ENCODE measurements at places on chromosomes 7 and 10.

DNA sequence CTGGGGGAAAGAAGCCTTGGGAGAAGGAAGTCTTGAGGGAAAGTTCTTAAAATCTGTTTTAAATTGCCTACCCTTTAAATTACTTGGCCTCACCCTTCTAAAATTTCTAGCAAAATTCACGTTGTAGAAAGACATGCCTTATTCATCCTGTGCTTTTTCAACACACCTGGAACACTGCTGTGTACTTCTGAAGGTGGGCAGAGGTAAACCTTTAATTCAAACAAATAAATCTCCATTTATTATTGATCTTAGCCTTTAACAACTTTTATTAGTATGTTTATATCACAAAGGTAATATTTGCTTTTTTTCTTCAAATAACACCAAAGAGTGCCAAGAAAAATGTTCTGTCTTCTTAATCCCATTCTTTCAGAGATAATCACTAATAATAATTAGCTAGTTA is 30.7 kb downstream of the DNAJB9 start:
- no peak for DNase-seq

GRCh38 chr7:2002561-2003450 is 229.9 kb downstream of the MAD1L1 start:
- DNase-seq, result no peak

DNA sequence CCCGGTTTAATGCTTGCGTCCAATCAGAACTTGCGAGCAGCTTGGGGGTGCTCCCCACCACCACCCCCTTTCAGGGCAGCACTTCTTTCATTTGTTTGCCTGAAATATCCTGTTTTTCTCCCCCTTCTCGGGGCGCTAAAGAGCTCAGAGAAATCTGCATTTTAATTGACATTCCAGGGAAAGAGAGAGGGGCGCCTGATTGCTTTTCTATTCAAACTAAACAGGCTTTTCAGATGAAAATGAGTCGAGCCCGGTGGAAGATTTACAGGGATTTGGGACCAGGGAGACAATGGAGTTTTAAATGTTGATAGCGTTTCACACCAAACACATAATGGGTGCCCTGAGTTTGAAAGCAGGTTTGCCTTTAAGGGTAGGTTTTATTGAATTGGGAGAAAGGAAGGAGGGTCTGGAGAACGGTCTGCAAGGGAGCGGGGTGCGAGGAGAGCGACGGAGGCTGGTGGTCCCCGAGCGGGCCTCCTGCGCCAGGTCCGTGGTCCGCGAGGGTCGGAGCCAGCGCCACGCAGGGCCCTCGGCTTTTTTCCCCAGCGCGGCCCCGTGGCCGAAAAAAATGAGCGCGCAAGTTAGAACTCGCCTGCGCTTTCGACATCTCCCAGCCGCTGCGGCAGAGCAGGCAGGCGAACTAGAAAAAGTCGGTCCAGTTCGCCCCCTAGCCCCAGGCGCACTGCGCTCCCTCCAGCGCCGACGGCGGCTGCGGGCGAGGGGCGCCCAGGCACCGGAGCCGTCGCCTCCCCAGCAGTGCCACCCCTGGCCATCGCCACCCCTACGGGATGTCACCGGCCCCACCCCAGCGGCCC is 1.3 kb downstream of the FGFR2 start:
- DNase-seq, result no peak

DNA sequence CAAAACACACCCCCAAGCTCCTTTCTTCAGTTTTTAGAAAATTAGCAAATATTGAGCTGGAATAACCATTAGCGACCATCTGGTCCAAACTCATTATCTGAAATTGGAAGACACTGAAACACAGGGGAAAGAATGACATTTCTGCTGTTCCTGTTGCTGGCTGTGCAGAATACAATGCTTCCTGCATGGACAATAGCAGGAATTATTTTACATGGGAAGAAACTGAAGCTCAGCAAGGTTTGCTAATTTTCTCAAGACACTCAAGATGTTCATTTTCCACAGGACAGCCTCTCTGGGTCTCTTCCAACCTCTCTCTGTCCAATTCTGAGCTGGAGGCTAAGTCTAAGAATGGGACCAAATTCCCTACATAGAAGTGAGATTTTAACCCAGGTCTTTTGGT is 81.9 kb upstream of the TNS3 start:
- DNase-seq, result no peak

GRCh38 chr10:124003481-124003870 is 89.9 kb downstream of the CHST15 start:
- no peak for DNase-seq

DNA sequence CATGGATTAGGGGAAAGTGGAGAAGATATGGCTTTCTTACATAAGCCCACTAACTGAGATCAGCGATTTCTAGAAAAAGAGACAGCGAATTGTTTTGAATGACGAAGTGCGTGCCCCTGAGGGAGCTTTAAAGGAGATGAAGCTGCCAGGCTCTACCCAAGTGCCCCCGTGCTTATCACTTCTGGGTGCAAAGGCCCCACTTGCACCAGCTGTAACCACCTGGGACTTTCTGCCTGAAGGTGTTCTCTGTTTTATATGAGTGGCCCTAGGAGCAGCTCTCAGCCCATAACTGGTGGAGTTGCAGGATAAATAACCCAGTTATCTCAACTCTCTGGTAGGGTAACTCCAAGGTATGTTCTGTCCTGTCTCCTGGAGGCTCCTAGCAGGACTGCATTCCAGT is 20.4 kb upstream of the CARD11 start:
- DNase-seq, result no peak

- DNase-seq, result no peak
Observed at GRCh38 chr10:46304062-46304461, 17.3 kb downstream of the ANTXRL start.

GRCh38 chr10:91643700-91644099 is 10.8 kb upstream of the PPP1R3C start:
- DNase-seq, result no peak

GRCh38 chr10:73131301-73131700 is 21.0 kb downstream of the NUDT13 start:
- no peak for DNase-seq

DNA sequence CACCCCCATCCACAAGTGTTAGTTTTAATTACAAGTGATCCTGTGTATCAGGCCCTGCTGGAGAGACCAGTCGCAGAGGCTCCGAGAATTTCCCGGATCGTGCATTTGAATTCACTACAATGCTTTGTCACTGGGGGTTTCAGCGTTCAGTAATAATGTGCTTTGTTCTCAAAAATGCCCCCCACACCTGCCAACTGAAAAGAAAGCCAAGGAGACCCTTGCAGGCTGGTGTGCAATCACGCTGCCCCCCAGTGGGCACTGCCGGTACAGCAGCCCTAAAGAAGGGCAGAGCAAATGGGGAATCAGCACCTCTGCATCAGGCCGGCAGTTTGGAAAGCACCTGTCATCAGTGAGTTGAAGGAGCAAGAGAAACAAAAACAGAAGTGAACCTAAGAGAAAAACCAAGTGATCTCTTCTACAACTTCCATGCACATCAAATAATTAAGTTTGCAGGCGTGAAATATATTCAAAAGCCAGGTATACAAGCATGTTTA is 177.6 kb downstream of the PARD3 start:
- DNase-seq, result peak; percentile 23

DNA sequence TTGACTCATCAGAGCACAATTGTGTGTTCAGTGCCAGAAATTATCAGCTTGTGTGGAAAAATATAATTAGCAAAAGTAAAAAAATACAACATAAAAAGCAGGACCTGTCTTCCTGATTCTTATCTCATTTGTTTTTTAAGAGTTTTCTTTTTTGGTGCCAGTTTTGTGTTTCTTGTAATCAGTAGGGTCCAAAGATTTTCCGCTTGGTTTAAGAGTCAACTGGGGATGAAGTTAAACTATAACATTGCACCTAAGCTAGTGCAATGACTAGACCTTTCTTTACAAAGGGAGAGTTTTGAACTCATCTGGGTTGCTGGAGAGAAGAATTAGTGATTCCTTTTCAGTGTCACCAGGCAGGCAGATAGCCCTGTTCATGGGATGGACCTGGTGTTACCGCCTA is 113.4 kb downstream of the PLPP4 start:
- no peak for DNase-seq

GRCh38 chr7:69426705-69427104 is 171.6 kb upstream of the AUTS2 start:
- no peak for DNase-seq

GRCh38 chr10:5484205-5484604 is 15.2 kb downstream of the CALML5 start:
- no peak for DNase-seq

- no peak for DNase-seq
Observed at GRCh38 chr7:13236026-13236425, 548.6 kb downstream of the ARL4A start.

DNA sequence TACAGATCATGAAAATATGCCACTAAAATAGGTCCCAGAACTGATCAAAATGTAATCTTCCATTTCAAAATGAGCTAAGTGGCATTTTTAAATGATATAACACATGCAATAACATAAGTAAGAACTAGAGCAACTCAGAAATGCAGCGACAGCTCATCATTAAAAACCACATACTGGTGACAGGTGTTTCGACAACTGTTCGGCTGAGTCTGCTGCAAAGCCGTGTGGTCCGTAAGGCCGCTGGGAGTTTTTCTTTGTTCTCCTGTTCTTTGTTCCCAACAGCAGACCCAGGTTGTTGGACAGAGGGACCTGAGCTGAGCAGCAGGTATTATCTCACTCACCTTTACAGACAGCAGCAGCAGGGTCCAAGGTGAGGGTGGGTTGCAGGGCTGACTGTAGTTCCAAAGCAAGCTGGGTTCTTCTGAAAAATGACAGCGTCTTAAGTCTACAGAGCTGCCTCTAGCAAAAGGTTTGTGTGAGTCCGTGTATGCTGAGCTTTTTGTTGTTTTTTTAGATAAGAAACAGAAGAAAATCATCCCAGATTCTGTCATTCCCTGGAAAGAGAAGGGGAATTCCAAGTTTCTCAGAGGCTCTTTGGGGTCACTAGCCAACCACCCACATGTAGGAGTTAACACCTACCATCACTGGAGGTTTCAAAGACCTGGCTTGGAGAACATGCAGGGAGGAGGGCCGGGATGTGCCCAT is 45.4 kb upstream of the MACROH2A2 start:
- DNase-seq, result no peak

- no peak for DNase-seq
Observed at GRCh38 chr7:22676385-22676784, 50.6 kb upstream of the IL6 start.

DNA sequence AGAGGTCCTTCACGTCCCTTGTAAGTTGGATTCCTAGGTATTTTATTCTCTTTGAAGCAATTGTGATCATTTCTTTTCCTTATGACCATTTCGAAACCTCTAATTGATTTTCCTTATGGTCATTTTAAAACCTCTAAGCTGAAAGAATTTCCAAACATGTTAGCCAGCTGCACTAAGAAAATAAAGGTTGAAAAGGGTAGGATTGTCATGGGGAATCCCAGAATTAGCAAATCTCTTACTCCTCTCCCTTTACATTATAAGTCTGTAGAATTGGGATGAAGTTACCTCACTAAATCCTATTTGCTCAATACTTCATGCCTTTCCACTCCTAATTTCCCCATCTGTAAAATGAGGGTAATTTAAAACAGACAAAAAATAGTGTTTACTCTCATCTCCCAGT is 79.5 kb downstream of the FAM185A start:
- no peak for DNase-seq

DNA sequence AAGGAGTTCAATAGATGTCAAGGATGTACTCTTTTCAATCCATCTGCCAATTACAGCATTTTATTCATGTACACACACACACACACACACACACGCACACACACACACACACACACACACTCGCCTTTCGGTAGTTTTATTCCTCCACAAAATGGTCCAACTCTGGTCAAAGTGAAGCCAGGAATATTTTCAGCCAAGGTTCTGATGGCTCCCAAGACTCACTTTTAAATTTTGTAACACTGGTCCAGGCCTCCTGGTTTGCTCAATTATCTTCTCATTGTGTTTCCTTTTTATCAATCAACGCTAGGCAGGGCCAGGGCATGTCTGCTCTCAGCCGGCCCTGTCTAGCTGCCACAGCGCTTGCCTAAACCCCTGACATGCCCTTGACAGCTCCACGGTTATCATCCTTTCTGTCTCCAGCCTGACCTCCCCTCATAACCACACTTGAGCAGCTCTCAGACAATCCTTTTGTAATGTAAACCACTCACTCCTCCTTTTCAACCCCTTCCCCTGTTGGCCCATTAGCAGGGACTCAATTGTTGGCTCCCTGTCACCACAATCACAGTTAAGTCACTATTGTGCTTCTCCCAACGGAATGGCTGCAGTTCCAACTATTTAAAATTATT is 115.1 kb downstream of the ICA1 start:
- no peak for DNase-seq

- no peak for DNase-seq
Observed at GRCh38 chr10:6300106-6300783, 97.5 kb downstream of the PFKFB3 start.
